Glutamatergic neuron (in vitro differentiated cells): ENCODE measurements at places on chromosomes 11 and 22. TPM values are rescaled to one million over a fixed set of nuclear protein-coding genes. Genes with fewer than 3 reads are reported as not detected.

The RIMBP3C gene
- total RNA-seq: 0.22 TPM

DNA sequence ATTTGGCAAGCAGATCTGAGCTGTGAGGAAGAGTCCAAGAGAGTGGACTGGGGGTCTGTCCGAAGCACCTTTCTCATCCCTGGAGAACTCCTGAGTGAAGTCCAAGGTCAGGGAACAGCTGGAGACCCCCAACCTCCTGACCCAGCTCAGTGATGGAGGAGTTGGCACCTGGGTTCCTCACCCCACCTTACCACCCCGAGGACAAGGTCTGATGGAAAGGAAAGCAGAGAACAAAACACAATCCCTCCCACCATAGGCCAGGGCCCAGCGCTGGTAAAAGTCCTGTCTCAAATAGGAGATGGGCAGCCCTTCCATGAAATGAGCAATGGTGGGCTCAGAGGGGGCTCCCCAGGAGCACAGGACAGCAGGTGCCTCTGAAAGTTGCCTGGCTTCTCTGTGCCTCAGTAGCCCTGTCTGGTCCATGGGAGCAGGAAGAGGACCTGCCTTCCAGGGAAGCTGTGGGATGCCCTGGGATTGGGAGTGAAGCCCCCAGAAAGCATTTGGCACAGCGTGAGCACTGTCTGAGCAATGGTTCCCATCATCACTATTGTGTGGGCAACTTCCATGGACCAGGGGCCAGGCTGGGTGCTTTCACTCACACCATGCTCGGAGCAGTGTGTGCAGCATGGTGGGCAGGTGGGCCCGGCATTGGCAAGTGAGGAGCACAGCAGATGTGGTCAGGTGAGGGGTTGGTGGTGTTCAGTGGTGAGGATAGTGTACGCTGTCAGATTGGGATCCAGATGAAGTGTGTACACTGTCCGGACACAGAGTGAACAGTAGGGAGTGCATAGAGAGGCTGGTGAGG is 7.5 kb downstream of the TRIM29 start:
- H3K27me3 ChIP-seq: peaks cover 22% of the 10 kb centered on the region
- peaks cover 6% of the 10 kb centered on the region for H3K36me3 ChIP-seq
- H3K27ac ChIP-seq: no peak overlapping the region
- H3K4me3 ChIP-seq: no peak overlapping the region
- peaks cover 1% of the 10 kb centered on the region for H3K4me1 ChIP-seq
- DNase-seq: peak; percentile 2

DNA sequence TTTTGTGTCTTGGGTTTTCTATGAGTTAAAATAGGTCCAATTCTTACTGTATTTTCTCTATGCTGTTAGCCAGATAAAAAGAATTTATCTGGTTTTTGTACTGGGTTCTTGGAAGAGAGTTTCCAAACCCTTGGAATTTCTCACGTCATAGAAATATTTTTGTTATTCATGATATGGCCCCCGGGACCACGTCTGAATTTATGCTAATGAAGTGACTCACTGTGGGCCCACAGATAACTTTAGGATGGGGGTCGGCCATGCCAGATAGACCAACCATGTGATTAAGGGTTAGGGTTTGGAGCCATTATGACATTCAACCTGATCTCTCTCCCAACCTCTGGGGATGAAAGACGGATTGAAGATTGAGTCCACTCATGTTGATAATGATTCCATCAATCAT is 35.6 kb upstream of the DDI1 start:
- no peaks in the 10 kb centered on the region for H3K36me3 ChIP-seq
- no peaks in the 10 kb centered on the region for H3K4me1 ChIP-seq
- H3K27me3 ChIP-seq: no peaks in the 10 kb centered on the region
- DNase-seq: no peak

GRCh38 chr11:9351321-9351881 is 33.1 kb upstream of the IPO7 start:
- H3K4me1 ChIP-seq: no peaks in the 10 kb centered on the region
- H3K4me3 ChIP-seq: no peak overlapping the region
- DNase-seq: no peak
- no peak overlapping the region for H3K27ac ChIP-seq
- H3K36me3 ChIP-seq: no peaks in the 10 kb centered on the region
- H3K27me3 ChIP-seq: peaks cover 2% of the 10 kb centered on the region

DNA sequence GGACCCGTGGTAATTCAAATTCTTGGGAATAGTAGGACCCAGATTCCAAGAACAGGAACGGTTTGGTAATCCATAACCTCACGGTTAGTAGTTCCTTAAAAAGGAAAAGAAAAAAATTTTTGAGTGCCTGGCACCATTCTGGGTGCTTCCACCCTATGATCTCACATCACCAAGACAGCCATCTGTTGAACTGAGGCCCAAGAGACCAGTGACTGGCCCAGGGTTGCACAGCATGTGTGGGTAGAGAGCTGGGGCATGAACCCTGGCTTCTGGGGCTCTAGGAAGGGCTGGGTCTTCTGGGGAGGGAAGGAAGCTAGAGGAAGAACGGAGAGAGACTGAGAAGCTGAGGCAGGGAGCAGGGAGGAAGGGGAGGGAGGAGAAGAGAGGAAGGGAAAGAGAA is 4.7 kb upstream of the SPI1 start:
- H3K27ac ChIP-seq: no peak overlapping the region
- no peak overlapping the region for H3K4me3 ChIP-seq
- H3K27me3 ChIP-seq: no peaks in the 10 kb centered on the region
- no peaks in the 10 kb centered on the region for H3K4me1 ChIP-seq
- no peaks in the 10 kb centered on the region for H3K36me3 ChIP-seq
